ENCODE measurements at places on chromosomes 7 and 10.
A peak's percentile ranks its signal among the peaks of the same experiment; 100 is the strongest.

DNA sequence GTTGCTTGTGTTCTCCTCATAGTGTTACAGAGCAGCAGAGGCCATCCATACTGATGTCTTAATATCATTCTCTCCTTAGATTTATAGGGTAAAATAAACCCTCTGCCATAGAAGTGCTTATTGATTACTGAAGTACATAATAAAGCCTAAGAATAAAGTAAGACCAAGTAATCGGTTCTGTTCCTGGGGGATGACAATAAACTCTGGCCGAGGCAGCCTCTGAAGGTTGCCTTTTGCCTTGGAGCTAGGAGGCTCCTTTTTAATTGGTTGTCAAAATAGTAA lies 711.6 kb upstream of the GALNT17 start:
- no peak for DNase-seq

- peak; percentile 65 for DNase-seq
These were observed 165.8 kb downstream of the LRRC4 start for GRCh38 chr7:127865466-127865865.

- DNase-seq: no peak
These were observed 554 bp downstream of the FRA10AC1 start for GRCh38 chr10:93701866-93702209.

GRCh38 chr10:116587878-116588591 lies 2.7 kb upstream of the PNLIPRP1 start:
- no peak for DNase-seq

- no peak for DNase-seq
These were observed 167.2 kb downstream of the MAD1L1 start for GRCh38 chr7:2065528-2065927.

GRCh38 chr10:12507165-12507850 lies 158.0 kb downstream of the CAMK1D start:
- DNase-seq: no peak

DNA sequence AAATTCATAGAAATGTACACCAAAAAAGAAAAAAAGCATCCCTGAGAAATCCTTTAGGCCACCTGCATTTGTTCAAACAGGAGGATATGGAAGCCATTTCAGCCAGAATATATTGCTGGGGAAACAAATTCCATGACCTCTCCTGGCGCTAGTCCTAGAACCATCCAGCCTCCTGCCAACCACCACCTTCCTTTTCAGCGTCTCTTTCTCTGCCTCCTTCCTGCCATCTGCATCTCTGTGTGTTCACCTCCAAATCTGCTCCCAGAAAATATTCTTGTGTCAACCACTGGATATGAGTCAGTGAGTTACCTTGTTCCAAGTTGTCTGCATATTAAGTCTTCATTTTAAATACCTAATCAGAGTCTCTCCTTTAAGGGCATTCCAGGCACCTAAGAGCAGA lies 50.6 kb upstream of the NPY start:
- DNase-seq: no peak

DNA sequence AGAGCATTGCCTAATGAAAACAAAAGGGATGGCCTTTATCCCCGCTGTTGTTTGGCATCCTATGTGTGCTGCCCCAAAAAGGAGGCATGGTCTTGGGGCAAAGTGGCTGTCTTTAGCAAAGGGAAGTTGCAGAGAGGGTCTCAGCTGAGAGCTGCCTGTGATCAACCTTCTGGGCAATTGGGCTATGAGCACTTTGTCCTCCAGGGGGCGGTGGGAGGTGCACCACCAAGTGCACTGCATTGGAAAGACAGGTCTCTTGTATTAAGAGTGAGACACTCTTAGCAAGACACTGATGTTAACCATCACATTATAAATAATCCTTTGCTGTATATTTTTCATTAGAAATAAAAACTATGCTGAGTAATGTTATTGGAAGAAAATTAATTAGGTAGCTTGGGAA lies 314.8 kb downstream of the POM121L12 start:
- DNase-seq: peak; percentile 18

GRCh38 chr7:36653663-36654355 lies 70.5 kb downstream of the AOAH start:
- no peak for DNase-seq

DNA sequence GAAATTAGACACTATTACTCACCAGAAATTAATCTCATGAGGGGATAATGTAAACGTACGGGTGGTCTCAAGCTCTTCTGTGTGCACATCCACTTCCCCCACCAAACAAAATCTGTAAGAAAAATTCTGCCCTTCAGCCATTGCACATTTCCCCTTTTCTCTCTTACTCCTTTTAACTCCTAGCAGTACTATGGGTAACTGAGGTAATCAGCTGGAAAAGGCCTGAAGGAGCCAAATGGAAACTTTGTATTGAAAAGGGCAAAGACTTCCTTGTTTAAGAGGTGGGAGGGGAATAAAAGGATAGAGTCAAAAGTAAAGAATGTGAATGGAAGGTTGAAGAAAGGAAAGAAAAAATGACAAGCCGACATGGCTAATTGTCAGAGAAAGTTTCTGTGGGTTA lies 273.8 kb downstream of the RNLS start:
- no peak for DNase-seq

DNA sequence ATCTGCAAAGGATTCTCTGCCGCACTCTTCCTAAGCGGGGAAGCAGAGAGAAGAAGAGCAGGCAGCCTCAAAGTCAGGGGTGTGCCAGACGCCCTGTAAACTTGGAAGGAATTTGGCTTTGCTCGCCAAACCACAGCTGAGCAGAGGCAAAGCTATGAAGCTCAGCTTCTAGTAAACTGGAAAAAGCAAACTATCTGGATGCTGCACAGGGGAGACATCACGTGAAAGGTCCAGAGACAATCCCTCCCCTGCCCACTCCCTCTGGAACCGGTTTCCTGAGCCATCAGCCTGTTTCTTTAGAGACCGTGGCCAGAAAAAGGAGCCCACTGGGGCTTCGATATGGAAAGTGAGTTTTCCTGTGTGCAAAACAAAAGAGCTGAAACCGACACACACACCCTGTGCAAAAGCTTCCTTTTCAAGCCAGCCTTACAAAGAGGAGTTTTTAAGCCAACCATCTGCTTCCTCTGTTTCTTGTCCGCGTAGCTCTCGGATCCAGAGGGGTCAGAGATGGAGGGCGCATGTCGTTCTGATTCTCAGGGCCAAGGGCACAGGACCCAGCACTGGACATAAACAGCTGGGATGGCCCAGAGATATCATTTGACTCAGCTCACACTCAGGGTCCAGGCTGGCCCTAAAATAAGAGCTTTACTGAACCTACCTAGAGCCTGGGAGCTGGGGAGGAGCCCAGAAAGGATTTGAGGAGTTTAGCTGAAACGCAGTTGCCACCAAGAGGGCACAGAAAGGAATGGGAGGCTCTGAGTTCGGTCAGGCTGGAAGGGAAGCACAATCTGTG lies 58.2 kb upstream of the DNAAF5 start:
- DNase-seq: no peak

- DNase-seq: peak; percentile 51
These were observed 1212.8 kb downstream of the REEP3 start for GRCh38 chr10:64733980-64734379.

DNA sequence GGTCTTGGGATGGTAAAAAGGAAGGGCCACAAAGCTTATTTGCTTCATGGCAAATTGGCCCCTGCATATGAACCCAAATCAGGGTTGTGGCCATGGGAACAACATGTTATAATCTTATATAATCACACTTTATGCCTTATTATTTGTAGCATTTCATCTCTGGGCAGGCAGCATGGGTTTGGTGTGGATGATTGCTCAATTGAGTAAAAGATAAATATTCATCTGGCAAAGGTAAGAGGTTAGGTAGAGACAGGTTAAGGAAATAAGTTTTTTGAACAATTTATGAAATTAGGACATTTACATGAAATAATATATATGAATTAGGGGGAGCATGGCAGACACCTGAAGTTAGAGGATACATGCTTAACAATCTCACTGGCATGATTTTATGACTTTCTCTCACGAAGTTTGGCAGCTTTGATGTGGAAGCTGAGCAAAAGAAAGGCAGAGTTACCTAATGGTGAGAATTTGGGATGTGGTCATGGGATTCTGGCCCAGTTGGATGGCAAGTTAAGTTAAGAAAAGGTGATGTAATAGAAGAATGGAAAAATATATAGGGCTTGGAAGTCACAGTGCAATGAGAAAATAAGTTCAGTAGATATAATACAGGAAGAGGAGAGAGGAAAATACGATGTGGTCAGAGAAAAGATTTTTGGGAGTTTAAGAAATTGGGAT lies 88.1 kb upstream of the FAM3C start:
- DNase-seq: no peak

DNA sequence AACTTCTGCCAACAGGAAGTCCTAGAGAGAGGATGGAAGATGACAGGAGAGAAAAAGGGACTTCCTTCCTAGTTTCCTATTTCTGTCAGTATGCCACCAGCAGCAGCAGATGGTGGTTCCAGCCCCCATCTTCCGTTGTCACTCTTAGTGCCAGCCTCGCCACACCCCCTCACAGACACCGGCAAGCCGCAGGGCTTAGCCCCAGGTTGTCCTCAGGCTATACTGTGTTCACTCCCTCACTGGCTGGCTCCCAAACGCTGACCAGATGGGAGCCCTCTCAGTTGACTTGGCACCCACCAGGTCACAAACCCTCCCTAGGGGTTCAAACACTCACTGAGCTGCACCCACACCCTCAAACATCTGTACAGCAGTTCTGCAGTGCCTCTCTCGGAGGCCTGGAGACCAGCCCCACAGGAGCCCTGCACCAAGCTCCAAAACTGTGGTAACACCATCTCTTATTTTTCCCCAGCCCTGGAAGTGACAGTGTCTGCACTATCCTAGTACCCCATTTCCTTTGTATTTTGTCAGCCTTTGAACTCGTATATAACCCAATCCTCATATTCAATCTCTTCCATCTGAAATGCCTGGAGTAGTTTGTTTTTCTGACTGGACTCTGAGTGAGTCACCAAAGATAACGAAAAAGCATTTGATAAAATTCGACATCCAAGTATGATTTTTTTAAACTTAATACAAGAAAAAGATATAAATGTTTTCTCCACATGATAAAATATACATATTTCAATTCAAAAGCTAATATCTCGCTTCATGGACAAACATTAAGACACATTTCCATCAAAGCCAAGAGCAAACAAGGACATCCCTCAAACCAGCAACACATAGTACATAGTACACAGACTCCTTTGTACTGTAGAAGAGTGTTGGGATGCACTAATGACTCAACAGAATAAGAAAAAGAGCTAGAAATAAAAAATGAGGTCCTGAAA lies 34.5 kb downstream of the SMURF1 start:
- DNase-seq: no peak

- DNase-seq: no peak
These were observed 25.4 kb downstream of the PDGFA start for GRCh38 chr7:494259-494687.

GRCh38 chr10:68106656-68107055 lies 2.6 kb upstream of the MYPN start:
- peak; percentile 44 for DNase-seq

- DNase-seq: no peak
These were observed 55.3 kb downstream of the NCAPG2 start for GRCh38 chr7:158649279-158649678.

DNA sequence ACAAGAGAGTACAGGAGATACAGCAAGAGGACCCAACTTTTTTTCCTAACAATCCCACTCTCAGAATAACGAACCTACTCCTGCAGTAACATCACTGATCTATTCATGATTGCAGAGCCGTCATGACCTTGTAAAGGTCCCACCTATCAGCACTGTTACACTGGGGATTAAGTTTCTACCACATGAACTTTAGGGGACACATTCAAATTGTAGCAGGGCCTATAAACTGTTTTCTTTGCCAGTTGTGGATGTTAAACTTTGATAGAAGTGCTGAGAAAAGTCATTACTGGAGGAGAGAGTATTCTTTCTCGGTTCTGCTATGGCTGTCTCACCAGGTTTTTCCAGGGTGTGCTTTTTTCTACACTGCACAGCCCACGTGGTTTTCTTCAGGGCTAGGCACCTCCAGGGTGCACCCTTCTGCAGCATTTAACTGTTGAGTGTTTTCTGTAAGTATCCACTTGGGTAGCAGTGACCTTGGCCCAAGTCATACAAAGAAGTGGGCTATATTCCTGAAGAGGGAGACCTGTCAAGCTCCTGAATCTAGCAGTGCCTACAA lies 131.6 kb upstream of the AHR start:
- DNase-seq: no peak

DNA sequence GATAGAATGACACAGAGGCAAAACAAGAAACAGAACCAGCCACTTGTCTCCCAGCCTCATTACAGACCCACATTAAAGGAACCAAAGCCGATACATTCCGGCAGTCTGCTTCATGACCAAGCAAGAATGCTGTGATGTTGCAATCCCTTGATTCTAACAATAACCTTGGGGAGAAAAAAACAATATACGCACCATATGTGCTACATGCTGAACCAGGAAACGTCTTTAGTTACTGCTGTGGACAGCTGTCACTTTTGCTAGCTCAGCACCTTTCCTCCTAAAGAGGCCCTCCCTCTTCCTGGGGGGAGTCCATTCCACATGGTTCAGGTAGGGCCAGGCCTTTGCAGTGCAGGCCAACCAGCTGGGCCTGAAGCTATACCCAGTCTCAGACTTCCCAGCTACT lies 79.1 kb downstream of the PRTFDC1 start:
- no peak for DNase-seq

- DNase-seq: no peak
These were observed 478.0 kb upstream of the KLF6 start for GRCh38 chr10:4262870-4263600.

DNA sequence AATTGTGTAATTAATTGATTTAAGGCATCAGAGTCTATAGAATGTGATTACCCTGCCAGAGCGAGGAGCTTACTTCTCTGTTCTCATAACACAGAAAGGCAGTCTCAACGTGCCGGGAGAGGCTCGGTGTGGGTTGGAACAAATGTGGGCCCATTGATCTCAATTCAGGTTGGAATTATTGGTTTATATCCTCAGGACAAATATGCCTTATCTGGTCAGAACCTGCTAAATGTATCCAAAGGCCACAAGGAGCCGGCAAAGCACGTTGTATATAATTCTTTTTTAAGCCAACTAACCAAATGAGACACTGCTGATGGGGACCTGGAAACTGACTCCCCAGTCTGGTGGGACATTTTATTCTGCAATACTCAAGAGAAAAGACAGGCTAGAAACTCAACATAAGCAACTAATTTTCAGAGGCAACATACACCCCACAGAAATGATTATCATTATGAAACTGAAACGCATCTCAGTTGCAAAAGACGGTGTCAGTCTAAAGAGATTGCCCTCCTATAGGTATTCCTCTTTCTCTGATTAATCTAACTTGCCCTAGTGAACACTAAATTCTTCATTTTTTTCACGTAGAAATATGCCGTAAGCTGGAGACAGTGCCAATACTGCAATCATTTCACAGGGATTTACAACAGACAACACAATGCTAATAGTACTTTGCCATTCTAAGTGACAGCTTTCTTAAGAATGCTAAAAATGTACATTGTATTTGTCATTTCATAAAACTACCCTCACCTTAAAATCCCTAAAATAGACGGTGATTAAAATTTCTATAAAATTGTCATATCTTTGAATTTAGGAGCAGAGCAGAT lies 9.4 kb downstream of the EBF3 start:
- DNase-seq: no peak

DNA sequence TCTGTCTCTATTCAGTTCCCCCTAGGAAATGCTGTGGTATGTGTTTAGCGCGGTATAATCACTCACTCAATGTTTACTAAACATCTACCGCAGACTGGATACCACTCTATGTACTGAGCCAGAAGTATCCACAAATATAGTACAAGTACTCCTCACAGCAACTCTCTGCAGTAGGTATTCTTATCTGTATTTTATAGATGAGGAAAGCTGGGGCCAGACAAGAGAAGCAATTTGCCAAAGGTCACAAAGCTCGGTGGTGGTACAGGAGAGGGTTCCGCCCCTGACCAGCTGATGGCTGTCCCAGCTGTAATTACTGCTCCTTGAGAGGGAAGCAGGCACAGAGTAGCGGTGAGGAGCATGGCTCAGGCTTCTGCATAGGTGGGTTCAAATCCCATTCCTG lies 184.1 kb downstream of the DOCK4 start:
- no peak for DNase-seq

Data from Caki2 (cell line).